ENCODE measurements at places on chromosomes 6 and 20.

- no peak for DNase-seq
These were observed 276.4 kb upstream of the MOCS1 start for GRCh38 chr6:40210628-40211056.

DNA sequence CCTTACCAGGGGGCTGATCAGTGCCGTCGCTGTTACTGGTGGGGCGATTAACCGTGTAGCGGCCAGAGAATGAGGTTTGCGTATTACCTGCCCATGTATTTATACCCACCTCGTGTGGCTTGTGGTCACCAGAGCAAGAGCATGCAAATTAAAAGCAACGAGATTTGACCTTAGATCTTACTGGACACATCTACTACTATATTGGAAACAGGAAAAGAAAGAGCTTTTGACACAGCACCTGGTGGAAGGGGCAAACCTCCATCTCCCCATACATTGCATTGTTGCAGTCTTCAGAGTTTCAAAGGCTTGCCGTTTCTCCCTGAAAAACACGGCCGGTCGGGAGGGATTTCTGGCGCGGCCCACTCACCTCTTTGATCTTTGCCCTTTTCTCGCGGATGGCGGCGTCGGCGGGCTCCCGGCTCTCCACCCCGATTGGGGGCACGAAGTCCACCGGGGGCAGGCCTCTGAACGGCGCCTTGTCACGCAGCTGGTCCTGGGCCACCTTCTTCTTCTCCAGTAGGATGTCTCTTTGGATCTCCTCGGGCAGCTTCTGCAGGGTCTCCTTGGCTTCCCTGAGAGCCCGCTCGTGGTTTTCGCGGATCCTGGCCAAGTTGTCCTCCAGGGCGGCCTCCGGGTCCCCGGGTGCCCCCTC, 1.3 kb downstream of the MAN1A1 start:
- no peak for DNase-seq

GRCh38 chr20:33209789-33210188, 7.4 kb upstream of the BPIFA3 start:
- peak; percentile 18 for DNase-seq

DNA sequence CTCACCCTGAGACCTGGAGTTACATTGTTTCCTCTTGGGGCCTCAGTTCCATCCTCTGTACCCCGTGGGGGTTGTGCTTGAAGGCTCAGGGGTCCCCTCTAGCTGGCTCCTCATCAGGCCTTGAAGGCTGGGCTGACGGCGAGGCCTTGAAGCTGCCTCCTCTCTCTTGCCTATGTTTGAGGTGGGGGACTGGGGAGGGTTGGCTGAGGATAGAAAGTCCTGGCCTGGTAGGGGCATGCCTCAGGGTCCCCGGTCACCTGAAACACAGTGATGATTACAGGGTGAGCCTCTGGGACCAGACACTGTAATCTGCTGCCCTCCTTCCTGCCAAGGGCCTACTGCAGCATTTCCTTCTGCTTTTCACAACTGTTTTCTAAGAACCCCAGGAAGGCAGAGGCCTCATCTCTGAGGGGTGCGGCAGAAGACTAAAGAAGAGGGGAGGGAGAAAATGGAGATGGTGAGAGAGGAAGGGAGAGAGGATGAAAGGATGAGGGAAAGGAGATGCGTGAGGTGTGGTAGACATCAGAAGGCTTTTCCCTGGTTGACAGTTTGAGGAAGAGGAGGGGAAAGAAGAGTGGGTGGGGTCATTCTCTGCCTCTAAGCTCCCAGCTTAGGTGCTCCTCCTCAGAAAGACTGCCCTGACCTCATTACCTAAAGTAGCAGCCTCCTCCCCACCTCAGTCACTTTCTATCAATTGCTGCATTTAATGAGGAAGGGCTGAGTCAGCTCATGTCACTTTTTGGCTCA, 29.7 kb downstream of the VEGFA start:
- no peak for DNase-seq

- no peak for DNase-seq
These were observed 82.1 kb upstream of the DTNBP1 start for GRCh38 chr6:15744818-15745402.

- no peak for DNase-seq
These were observed 10.4 kb upstream of the FRMD1 start for GRCh38 chr6:168089186-168090063.

Data from fibroblast of gingiva (primary cell).